Kidney (tissue), 22 donors: ENCODE measurements at places on chromosomes 6 and 20. TPM values are rescaled to one million over a fixed set of nuclear protein-coding genes. Genes with fewer than 3 reads are reported as not detected.
A peak's percentile ranks its signal among the peaks of the same experiment; 100 is the strongest.

GRCh38 chr6:152598901-152599537, 38.1 kb downstream of the SYNE1 start:
- DNase-seq = peak; percentile 8

The BPIFB2 gene
- not detected for polyA plus RNA-seq

DNA sequence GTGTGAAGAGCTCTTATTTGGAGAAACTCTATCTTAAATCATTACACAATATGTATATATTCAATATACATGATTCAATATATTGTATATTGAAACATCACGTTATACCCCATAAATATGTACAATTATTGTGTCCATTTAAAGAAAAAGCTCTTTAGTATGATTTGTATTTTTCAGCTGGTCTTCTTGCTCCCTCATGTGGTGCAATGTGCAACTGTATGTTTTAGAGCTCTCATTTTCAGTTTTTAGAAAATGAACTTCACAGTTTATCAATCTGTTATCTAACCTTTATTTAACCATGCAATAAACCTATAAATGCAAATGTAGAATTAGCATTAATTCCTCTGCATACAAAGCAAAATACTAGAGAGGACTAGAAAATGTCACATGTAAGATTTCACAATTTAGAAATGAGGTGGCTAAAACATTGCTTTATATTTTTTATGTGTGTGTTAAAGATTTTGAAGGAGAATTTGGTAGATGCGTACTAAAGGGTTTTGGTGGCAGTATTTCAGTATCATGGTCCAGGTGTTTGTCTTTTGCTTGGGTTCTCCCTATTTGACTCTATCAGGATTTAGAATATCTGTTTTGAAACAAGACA, 167.1 kb downstream of the PHF3 start:
- DNase-seq = no peak

The PDE10A gene
- 4.8 TPM for polyA plus RNA-seq

DNA sequence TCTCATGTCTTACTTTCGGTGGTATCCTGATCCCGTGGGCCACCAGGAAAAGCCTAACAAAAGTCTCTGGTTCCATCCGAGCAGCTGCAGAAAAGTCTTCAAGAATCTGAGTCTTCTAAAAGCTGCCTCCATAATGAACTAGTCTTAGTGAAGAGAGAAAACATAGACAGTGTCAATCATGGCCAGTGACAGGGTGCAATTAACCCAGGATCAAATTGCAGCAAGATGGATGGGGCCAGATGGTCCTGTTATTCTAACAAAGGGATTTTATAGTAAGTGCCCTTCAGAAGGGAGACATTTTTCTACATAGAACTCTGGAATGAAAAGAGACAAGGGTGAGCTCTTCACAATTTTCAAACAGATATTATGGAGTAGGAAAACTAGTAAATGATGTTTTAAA, 281.6 kb upstream of the ZFP64 start:
- peak; percentile 35 for DNase-seq

The TENT5A gene
- polyA plus RNA-seq = 3.2 TPM

GRCh38 chr20:11182720-11183119, 508.9 kb upstream of the JAG1 start:
- no peak for DNase-seq

GRCh38 chr6:113421997-113422396, 435.1 kb upstream of the MARCKS start:
- DNase-seq = no peak

- no peak for DNase-seq
These were observed 10.7 kb downstream of the SPATA2 start for GRCh38 chr20:49904440-49905214.

DNA sequence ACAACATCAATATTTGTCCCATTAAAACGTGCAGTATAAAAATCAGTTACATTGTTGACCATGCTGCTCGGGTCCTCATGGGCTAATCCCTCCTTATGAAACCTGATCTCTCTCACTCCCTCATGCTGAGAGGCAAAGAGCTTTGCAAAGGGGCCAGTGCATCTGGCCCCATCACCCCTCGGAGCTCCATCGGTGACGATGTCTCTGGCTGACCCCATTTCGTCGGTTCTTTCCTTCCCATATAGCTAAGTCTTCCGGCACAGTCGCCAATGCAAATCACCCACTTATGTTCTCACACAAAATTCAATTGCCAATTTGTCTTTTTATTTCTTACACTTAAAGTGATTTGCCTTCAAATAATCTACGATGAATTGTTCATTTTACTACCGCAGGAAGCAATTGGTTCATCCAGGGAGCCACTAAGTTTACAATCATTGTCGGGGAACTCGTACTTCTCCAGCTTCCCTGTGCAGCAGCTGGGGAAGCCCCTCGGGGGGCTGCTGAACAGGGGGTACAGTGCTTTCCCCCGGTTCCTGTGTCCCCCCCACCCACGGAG, 199.8 kb upstream of the CDH4 start:
- no peak for DNase-seq

The CSNK2B gene
- 270 TPM for polyA plus RNA-seq

- DNase-seq = no peak
These were observed 73.1 kb downstream of the OPN5 start for GRCh38 chr6:47854971-47855370.

GRCh38 chr6:43127877-43128276, 43.2 kb upstream of the SRF start:
- no peak for DNase-seq

The YWHAB gene
- 156 TPM for polyA plus RNA-seq
